Activated CD8-positive, alpha-beta memory T cell treated with anti-CD3 and anti-CD28 coated beads for 24 hours (primary cell): ENCODE measurements at places on chromosomes 1 and 21.

- no peak for DNase-seq
Measured at GRCh38 chr1:118298397-118298796, 113.4 kb upstream of the SPAG17 start.

- DNase-seq = no peak
Measured at GRCh38 chr1:173048621-173049321, 2.0 kb downstream of the TNFSF18 start.

- no peak for DNase-seq
Measured at GRCh38 chr1:2538872-2539271, 8.8 kb upstream of the HES5 start.

DNA sequence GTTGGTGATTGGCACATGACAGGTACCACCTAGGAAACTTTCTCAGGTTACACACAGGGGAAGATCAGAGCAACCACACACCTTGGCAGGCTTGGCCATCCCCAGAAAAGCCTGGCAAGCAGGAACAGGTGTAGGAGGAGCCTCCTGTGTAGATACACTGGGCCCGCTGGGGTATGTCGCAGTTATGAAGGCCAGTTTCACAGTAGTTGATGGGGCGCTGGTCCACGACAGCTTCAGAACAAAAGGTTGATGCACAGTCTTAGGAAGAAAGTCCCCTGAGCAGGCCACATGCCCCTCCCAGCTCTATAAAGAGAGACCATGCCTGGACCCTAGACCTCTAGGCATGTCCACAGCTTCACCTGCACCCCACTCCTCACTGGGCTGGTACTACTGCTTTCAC, 51.6 kb downstream of the NID1 start:
- no peak for DNase-seq

DNA sequence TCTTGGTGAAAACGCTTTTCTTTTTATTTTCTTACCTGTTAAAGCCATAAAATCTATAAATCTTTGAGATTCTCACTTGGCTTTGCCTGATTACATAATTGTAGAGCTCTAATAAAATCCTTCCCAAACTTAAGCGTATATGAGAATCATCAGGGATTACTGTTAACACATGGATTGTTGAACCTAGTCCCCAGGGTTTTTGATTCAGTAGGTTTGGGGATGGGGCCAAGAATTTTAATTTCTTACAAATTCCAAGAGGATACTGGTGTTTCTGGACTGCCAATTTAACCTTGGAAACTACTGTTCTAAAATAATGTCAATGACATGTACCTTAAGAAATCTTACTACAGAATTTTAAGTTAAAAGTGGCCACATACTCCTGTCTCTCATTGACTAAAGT, 694.2 kb downstream of the BRINP3 start:
- no peak for DNase-seq
